ENCODE measurements at places on chromosomes 6 and 20. TPM values are rescaled to one million over a fixed set of nuclear protein-coding genes. Genes with fewer than 3 reads are reported as not detected.
A peak's percentile ranks its signal among the peaks of the same experiment; 100 is the strongest.

DNA sequence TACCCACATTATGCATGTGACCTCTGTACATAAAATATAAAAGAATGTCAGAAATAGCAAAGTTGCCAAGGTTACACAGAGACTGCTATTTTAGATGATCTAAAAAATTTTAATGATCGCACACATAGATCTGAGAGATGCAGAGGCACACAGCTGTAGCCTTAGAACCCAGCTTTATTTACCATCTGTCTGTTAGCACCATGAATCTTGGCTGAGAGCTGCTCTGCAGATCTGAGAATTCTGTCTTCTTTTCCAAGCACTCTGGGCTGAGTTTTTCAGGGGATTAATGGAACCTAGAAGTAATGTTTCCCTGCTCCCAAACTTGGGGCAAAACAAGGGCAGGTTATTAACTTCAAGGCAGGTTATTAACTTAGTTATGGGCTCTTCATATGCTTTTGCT, 248.7 kb upstream of the JAG1 start:
- DNase-seq = no peak

- peak; percentile 70 for DNase-seq
These were observed 56.1 kb upstream of the B3GAT2 start for GRCh38 chr6:71012866-71013469.

GRCh38 chr20:2002365-2002764, 8.5 kb upstream of the PDYN start:
- DNase-seq = no peak

- DNase-seq = no peak
These were observed 24.2 kb downstream of the MRS2 start for GRCh38 chr6:24426729-24427446.

TSPO2 gene
- polyA plus RNA-seq = 0.76 TPM

C6orf15 gene
- not detected for polyA plus RNA-seq

SPATA25 gene
- 6.0 TPM for polyA plus RNA-seq

PTK6 gene
- 1.1 TPM for polyA plus RNA-seq

GNMT gene
- polyA plus RNA-seq = 2.1 TPM
